ENCODE measurements at places on chromosomes 12 and 14.

DNA sequence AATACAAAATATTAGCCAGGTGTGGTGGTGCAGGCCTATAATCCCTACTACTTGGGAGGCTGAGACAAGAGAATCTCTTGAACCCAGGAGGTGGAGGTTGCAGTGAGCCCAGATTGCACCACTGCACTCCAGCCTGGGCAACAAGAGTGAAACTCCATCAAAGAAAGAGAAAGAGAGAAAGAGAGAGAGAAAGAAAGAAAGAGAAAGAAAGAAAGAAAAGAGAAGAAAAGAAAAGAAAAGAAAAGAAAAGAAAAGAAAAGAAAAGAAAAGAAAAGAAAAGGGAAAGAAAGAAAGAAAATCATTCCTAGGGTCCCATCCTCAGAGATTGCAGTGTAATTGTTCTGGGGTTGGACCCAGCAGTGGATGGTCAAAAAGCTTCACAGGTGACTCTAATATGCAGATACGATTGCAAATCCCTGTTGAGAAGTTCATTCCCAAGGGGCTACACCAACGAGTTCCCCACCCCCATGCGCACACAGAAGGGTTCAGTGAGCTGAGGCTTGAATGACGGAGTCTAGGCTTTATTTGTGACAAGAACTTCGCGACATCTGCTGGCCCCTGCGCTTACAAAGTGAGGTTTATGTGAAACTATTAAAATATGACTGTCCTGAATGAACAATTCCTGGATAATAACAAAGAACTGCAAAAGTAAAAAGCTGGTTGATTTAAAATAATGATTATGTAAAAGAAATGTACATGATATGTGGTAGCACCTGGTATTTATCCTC, 17.4 kb upstream of the RNASE12 start:
- DNase-seq, result no peak

- DNase-seq, result peak; percentile 32
These were observed 6.4 kb upstream of the ZNF385A start for GRCh38 chr12:54390668-54391551.

DNA sequence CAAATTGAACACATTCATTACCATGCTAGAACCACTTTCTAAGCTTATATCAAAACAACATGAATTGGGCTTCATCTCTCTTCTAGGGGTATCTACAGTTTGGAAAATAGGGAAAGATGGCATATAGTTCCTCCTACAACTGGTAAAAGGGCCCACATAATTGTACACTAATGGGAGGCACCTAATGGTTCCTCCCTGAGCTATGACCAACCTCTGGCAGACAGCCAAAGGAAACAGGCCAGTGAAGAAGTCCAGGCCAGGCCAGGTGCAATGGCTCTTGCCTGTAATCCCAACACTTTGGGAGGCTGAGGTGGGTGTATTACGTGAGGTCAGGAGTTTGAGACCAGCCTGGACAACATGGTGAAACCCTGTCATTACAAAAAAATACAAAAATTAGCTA, 23.2 kb upstream of the APOF start:
- DNase-seq, result no peak

- DNase-seq, result no peak
These were observed 132.8 kb upstream of the CPSF6 start for GRCh38 chr12:69106482-69107118.

- DNase-seq, result no peak
These were observed 13.5 kb upstream of the FLRT2 start for GRCh38 chr14:85516239-85517113.

- no peak for DNase-seq
These were observed 43.6 kb downstream of the FGD6 start for GRCh38 chr12:95173392-95174251.

DNA sequence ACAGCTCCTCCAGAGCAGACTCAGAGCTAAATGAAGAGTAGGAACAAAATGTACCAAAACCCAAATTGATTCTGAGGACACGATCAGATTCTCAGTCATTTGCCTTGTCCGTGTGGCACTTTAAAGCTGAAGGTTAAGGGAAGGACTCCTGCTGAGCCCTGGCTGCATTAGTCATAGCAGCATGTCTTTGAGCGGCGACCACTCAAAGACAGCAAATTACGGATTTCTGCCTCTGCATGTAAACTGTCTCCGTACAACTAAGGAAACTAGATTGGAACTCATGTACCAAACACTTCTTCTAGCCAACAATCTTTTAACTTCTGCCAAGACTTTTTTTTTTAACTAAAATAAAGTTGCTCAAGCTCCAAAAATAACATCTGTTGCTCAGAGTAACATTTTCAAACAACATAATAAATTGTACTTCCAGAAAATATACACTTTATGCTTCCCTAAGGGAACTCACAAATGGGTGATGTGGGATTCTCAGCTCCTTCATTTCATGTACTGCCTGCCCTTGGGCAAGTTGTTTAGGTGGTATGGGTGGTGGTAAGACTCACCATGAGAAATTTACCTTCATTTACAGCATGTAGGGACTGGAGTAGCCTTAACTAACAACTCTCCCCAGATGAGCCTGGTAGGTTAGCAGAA, 56.1 kb downstream of the RERG start:
- DNase-seq, result no peak

GRCh38 chr14:103014466-103015228, 42.7 kb downstream of the CDC42BPB start:
- DNase-seq, result no peak

GRCh38 chr12:120049426-120049825, 60.4 kb downstream of the BICDL1 start:
- DNase-seq, result no peak

GRCh38 chr12:25376407-25376806, 125.7 kb upstream of the KRAS start:
- no peak for DNase-seq

- no peak for DNase-seq
These were observed 4.5 kb downstream of the HCAR1 start for GRCh38 chr12:122726080-122726558.

DNA sequence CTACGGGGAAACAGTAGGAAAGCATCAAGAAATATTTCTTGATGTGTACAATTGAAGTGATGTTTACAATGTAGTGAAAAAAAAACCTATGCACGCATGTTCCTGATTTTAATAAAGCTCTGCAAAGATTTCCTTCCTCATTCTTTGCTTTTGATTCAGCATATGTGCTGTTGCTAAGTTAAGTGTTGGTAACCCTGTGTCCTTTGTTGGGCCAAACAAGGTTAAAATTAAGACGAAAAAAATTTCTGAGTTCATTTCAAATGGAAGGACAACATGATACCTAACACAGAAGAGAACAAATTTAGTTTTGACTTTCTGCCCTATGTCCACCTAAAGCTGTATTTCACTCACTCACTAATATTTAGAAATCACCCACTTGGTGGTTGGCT, 62.8 kb downstream of the PPP2R5C start:
- DNase-seq, result no peak

GRCh38 chr12:125371033-125371432, 305.8 kb downstream of the AACS start:
- DNase-seq, result no peak

- no peak for DNase-seq
These were observed 72.4 kb downstream of the SPPL3 start for GRCh38 chr12:120831648-120832267.

GRCh38 chr12:78034025-78034424, 203.3 kb downstream of the NAV3 start:
- DNase-seq, result no peak

DNA sequence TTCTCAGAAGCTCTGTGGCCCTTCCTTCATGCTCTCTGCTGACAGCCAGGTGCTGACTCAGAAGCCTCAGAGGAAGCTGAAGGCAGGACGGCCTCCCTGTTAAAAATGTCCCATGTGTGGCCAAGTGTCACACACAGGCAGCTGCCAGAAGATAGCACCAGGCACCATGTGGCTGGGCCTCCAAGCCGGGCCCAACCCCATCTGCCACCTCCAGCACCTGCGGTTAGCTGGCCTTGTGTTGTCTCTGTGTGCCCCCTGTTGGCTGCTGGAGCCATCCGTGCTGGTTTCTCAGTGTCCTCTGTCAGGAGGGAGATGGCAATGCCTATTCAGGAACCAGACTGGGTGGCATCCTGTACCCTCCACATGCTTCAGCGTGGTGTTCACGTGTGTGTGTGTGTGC, 63.2 kb downstream of the TSPAN11 start:
- no peak for DNase-seq

DNA sequence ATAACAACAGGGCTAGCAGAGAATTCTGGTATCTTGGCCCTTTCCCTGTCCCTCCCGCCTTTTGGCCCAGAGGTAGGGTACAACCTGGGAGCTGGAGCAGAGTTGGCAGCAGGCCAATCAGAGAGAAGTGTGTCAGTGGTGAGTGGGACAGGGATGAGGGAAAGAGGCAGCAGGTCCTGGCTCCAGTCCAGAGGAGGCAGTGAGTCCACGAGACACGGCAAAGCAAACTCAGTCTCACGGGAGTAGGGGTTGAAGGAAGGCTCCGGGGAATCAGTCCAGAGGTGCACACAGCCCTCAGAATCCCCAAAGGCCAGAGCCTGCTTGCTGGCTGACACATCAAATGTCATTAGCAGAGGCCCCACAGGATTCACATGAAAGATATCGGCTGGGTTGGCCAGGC, 7.3 kb downstream of the PAN2 start:
- DNase-seq, result no peak

DNA sequence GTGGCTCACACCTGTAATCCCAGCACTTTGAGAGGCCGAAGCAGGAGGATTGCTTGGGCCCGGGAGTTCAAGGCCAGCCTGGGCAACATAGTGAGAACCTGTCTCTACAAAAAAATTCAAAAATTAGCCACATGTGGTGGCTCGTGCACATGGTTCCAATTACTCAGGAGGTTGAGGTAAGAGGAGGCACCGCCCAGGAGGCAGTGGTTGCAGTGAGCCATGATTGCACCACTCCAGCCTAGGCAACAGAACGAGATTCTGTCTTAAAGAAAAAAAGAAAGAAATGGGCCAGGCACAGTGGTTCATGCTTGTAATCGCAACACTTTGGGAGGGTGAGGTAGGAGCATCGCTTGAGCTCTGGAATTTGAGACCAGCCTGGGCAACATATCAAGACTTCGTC, 33.5 kb downstream of the MAP1LC3B2 start:
- DNase-seq, result no peak

GRCh38 chr12:46149079-46149464, 119.8 kb downstream of the SLC38A1 start:
- no peak for DNase-seq

- DNase-seq, result no peak
These were observed 173.2 kb downstream of the SLC35F4 start for GRCh38 chr14:57692671-57693070.

GRCh38 chr12:58648176-58648575, 272.1 kb downstream of the LRIG3 start:
- DNase-seq, result no peak

DNA sequence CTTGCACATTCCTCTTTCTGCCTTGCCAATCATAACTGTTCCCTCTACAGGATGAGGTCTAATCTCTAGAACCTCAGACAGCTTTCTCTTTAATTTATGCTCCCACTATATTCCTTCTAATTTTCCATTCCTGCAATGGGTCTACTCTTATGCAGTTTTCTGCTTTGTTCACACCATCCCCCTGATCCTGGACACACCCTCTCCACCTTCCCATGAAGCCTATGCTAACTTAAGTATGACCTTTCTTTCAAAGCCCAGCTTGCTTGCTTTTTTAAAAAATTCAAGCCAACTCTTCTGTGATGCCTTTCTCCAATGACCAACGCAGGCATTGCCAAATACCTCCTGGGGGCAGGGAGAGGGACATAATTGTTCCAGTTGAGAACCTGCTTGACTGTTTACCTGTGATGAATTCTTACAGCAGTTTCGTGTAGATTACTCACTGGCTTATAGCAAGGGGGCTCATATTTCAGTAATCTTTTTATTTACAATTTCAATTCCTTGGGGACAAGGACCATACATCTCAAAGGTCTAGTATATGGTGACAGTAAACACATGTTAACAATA, 7.8 kb downstream of the SLC38A1 start:
- DNase-seq, result no peak

DNA sequence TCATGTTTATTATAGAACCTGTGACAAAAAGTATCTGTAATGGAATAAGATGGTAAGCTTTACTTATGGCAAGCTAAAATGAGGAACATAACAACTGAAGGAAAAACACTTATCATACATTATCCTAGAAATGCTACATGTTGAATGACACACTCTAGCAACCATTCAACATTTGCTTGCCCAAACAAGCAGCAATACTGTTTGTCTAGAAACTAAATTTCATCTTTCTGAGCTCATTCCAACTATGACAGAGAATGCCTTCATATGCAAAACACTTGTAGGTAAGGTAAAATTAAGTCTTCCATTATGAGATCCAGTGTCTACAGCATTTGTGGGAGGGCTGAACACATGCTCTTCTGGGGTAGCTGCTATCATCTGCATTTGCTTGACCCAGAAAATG, 108.1 kb downstream of the MDGA2 start:
- DNase-seq, result no peak

All from stimulated activated CD4-positive, alpha-beta T cell treated with anti-CD3 and anti-CD28 coated beads, TNF-alpha, amount 100 ng/mL, for 24 hours (primary cell).